Suprapubic skin (tissue), 4 donors: ENCODE measurements at places on chromosomes 5 and 9. TPM values are rescaled to one million over a fixed set of nuclear protein-coding genes. Genes with fewer than 3 reads are reported as not detected.

- peak; percentile 68 for DNase-seq
Measured at GRCh38 chr5:14143841-14144585, 871 bp downstream of the TRIO start.

DNA sequence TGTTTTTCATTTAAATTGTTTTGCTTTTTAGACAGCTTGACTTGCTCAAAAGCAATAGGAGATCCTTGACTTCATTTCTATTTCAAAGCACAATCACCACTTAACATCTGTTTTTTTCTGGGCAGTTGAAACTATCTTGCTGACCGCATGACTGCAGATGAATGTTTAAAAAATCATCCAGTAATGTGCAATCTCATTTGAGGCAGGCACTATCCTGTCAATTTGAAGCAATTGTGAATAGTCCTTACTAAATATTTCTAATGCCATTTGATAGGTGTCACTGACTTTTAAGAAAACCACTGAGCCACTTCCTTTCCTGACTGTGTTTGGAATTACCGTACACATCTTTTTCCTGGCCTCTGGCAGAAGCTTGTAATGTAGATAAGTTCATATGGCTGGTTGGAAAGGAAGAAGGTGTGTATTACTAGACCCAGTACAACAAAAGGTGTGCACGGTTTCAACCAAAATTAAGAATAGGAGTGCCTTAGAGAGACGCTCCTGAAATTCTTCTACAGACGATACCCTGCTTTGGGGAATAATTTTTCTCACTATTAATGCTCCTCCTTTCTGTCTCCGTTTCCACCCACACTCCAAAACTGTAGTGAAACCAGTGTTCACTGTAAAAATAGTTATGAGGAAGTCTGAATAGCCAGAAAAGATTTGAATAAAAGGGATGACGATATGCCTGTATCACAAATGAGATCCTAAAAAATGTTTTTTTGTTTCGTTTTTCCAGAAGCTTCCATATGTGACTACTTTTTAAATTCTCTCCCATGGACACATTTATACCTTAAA, 136.7 kb upstream of the MOCS2 start:
- no peak for DNase-seq

- DNase-seq: no peak
Measured at GRCh38 chr9:19481121-19481870, 72.5 kb downstream of the ACER2 start.

DNA sequence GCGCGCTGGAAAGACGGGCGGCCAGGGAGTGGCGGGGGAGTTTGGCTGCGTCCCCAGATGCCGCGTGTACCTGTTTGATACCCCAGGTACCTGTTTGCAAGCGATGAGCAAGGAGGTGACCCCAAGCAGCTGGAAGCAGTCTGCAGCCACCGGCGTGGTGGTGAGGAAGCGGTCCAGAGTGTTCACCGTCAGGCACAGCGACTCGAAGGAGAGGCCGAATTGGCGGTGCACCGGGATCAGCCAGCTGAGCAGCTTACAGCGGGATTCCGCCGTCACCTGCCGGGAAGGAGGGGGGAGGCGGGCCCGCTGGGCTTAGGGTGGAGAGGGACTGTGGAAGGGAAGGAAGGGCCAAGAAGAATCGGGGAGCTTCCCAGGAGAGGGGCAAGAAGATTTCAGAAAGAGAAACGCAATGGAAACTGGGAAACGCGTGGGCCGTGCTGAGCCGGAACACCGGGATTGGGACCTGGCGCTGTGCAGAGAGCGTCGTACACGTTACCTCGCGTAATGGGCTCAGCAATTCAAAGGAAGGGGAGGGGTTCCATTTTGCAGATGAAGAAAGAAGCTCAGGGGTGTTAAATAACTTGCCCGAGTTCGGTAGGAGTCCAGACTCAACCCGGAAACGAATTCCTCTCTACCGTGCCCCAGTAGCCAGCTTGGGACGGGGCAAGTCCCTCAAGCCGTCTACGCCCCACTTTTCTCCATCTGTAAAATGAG, 980 bp downstream of the CCNO start:
- no peak for DNase-seq

Gene POU5F2
- 3.7 TPM for total RNA-seq

- DNase-seq: no peak
Measured at GRCh38 chr5:141510160-141510559, 21.3 kb downstream of the PCDHGC5 start.
